Amniotic stem cell (primary cell): ENCODE measurements at places on chromosomes 6 and 20.

DNA sequence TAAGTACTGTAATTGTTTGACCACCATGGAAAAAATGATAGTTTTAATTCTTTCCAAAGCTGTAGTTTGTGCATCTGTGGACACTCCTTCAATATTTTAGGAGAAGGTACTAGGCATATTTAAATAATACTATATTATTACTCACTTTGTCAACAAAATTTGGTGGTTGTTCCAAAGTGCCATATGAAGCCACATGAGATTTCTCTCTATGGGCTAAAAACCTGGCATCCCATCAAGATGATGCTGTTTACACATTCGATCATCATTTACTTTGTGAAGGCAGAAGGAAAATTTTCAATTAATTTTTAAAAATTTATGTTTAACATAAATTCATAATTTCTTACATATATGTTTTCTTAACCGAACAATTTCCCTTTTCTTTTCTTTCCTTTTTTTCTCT lies 502.6 kb upstream of the JAG1 start:
- DNase-seq = no peak

GRCh38 chr6:21151119-21151518 lies 442.4 kb upstream of the SOX4 start:
- no peak for DNase-seq

DNA sequence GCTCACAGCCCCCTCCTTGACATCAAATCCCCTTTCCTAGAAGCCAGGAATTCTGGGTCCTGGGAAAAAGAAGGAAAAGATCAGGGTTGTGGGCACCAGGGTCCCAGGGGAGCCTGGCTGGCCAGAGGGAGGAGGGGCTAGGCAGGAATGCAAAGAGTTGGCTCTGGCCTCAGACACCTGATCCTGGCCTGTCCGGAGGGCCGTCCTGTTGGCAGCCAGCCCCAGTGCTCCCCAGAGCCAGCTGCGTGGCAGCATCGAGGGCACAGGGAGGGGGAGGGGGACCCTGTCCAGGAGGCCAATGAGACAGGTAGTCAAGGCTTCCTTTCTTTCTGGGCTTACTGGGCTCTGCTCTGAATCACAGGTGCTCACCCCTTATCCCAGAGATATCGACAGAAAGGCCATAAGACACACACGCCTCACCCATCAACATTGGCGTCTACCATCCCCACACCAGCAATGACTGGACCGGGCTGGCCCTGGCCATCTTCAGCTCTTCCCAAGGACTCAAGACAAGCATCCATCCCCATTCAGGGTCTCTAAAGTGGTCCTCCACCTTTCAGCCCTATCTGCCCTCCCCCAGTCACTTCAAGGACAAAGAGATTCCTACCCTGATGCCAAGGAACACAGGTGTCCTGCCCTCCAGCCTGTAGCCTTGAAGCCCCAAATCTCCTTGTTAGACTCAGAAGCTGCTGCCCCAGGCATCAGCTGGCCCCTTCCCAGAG lies 723 bp downstream of the COL11A2 start:
- no peak for DNase-seq

GRCh38 chr20:19478320-19478895 lies 266.0 kb downstream of the SLC24A3 start:
- no peak for DNase-seq

DNA sequence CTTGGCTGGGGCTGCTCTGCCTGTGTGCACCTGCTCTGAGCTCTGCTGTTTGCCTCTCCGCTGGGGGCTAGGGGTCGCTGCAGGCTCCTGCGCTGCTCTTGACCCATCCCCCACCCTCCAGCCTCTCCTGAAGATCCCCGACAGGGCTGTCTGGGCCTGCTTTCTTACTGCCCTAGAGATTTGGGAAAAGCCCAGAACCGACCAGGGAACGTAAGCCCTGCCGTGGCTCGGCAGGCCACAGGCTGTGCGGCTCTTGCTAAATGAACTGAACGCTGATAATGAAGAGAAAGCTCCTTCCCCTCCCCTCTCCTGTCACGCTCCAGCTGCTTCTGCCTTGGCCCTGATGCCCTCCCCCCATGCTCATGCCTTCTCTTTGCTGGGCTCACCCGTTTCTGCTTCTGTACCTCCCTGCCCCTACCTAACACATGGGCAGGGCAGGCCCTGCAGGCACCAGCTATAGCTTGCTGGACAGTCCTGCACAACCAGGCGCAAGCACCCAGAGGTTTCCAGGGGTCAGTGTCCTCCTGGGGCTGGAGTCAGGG lies 32.0 kb upstream of the PCMTD2 start:
- no peak for DNase-seq

DNA sequence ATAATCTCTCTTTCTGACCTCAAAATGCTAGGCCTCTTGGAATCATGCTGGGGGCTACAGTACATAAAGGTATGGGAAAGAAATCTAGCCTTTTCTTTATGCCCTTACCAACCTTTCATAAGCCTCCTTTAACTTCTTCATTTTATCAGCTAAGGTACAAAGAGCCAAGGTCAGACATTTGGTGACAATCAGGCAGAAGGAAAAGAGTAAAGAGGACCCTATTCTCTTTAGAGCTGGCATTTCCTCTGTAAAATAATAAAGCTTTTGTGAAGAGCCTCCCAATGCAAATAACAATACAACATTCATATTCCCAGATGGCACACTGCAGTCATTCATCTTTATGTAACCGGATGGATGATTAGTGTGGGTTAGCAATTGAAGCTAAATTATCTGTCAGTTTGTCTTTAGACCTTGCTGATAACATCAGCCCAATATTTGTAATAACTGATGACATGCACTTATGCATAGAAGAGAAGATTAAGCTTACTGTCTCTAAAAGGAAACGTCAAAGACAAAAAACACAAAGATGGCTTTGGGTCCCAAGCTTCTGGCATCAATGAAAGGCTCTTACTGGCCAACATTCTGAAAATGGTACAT lies 163.1 kb downstream of the IBTK start:
- DNase-seq = no peak

GRCh38 chr20:36086767-36087166 lies 67.8 kb upstream of the EPB41L1 start:
- DNase-seq = no peak

DNA sequence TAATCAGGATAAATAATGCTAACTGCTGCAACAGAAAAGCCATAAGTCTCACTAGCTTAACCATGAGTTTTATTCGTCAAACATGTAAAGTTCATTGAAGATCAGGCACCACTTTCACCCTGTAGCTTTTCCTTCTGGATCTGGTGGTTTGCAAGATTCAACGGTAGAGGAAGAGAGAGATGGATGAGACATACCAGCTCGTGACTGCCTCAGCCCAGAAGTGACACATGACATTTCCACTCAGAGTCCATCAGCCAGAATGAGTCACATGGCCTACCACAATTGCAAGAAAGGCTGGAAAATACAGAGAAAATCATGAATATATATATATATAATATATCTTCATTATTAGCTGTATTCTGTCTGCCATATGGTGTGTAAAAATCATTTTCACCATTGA lies 29.0 kb downstream of the SPTLC3 start:
- no peak for DNase-seq

GRCh38 chr6:5389086-5389745 lies 127.9 kb downstream of the FARS2 start:
- DNase-seq = no peak

GRCh38 chr20:10074513-10074912 lies 39.7 kb downstream of the ANKEF1 start:
- peak; percentile 88 for DNase-seq

DNA sequence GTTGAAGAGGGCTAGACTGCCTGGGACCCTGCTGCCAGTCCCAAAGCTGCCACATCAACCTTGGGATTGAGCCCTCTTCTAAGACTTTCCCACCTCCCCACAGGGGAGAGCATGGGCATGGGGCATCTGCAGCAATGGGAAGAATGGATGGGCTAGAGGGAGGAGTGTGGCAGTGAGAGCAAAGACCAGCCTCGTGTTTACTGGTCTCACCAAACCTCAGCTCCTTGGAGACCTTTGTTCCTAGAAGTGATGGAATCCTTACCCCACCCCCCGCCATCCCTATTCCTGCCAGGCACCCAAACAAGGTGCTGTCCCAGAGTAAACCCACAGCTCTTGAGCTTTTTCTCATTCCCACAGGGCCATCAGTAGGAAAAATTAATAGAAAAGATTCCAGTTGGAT lies 20.0 kb upstream of the ARMC12 start:
- no peak for DNase-seq

DNA sequence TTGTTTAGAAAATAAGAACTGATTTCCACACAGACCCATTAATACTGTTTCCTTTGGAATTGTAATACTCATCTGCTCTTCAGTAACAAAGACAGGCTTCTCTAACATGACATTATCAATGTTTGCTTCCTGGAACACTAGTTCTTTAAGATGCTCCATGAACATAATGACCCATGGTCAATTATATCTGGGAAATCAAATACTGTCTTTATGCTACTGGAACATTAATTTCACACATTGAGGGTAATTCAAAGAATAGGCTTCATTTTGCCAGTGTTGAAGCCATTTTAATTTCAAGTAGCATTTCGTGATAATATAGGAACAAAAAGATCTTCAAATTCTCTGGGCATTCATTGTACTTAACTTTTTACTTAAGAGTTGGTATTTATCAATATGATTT lies 80.9 kb downstream of the OPN5 start:
- no peak for DNase-seq

DNA sequence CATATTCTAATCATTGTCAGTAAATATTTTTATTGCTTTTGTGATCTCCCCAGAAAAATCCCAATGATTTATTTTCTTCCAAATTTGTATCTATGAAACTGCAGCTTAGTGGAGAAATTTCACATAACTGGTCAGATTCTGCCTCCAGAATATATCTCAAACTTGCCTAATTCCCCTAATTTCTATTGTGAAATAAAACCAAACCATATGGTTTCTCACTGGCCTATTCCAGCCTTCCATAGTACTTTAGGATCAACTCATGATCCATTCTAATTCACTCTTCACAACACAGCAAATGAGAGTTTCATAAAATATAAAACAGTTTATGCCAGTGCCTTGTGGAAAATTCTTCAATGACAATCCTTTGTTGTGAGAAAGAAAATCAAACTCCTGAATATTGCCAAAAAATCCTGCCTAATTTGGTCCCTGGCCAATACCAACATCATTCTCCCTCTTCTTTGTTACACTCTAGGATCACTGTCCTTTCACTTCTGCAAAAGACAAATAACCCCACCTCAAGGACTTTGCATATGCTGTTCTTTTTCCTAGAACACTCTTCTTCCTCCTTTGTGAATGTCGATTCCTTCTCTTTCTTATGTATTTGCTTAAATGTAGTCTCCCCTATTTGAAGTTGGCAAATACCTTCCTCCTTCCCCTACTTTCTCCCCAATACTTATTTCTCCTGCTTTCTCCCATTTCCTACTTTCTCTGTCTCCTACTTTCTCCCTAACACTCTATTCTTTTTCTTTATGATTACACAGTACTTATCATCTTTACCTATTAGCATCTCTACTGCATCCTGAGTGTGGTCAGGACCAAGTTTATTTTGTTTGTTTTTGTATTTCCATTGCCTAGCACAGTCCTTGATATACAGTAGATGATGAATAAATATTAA lies 587.5 kb downstream of the RFPL4B start:
- DNase-seq = no peak

DNA sequence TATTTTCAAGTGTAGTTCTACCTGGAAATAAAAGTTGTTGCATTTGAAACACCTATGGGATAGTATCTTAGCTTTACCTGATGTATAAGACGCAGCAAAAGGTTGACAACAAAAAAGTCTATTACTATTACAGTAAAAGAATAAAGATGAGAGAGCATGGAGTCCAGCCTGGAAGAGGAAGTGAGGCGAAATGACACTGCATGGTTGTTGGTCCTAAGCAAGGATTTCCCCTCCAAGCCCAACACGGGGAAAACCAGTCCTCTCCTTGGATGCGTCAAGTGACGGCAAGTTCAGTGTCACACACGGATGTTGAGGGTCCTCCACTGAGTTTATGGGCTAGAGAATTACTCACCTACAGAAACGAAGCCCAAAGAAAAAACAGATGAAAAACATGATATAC lies 51.7 kb downstream of the COL11A2 start:
- no peak for DNase-seq

DNA sequence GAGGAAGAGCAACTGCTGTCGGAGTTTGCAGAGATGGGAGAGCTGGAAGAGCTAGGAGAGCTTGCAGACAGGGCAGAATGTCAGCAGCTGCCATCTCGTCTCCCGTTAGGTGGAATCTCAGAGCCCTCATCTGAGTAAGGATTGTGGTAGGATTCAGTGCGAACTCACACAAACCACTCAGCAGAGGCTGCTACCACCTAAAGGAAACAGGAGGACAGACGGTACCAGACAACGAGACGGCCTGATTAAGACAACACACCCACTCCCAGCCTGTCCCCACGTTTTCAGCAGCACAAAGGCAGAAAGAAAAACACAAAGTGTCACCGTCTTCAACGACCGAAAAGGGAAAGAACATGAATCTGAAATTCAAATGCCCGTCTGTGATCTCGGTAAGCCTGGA lies 4.1 kb downstream of the LEMD2 start:
- DNase-seq = no peak

- DNase-seq = no peak
These were observed 25.8 kb downstream of the ROS1 start for GRCh38 chr6:117399924-117400323.

DNA sequence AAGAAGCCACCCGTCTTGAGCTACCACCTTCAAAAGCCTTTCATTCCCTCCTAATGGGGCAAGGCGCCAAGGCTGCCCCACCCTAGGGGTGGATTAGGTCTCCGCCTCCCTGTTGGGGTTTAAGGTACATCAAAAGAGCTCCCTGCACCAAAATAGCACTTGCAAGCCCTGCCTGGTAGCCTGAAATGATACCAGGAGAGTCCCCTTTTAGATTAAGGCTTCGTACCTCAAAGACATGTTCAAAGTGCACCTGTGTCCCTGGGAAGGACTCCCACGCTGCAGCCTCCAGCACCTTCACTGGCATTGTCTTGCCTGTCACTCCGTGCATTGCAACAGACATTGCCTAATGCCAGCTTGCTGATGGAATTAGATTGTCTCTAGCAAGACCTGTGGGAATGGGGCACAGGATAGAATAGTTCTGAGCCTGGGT lies 15.7 kb upstream of the CDKN1A start:
- DNase-seq = no peak

DNA sequence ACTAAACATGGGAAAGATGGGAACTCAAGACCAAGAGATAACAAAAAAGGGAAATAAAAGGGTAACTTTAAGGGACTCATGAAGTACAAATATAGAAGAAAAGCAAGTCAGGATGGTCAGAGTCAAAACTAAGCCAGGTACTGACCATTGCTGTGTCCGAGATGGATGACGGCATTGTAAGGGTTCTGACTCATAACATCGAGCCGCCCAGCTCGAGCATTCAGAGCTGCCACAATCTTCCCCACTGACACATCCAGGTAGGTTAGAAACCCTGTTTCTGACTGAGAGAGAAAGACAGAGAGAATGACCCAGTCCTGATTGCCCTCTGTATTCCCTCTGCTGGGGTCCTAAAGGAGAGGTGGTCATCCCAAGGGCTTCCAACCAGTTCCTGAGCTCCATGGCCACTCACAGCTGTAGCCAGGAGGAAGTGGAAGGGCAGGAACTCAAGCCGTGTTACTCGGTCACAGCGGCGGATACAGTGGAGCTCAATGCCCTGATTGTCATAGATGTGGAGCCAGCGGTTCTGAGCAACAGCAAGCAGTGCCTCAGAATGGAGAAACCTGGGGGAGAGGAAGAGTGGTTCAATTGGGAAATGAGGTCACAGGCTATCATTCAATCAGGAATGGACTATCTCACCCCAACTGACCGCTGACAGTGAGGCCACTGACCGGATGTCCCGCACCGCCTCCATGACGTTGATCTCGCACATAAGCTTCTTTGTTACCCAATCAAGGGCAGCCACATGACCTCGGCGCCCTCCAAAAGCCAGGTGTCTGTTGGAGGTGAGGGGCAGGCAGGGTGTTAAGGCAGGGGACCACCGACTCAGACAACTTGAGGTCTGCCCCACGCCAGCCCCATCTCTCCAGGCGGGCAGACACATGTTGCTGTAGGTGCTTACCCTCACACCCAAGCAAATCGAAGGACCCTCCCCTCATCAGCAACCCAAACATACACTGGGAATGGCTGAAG lies 1.8 kb downstream of the WDR46 start:
- DNase-seq = no peak
